ENCODE measurements at places on chromosomes 12 and 14. TPM values are rescaled to one million over a fixed set of nuclear protein-coding genes. Genes with fewer than 3 reads are reported as not detected.

STYK1 gene
- total RNA-seq: 1.8 TPM

- H3K36me3 ChIP-seq: no peaks in the 10 kb centered on the region
- H3K4me1 ChIP-seq: peaks cover 44% of the 10 kb centered on the region
- peak overlapping the region; percentile 1 for H3K27ac ChIP-seq
These were observed 8.6 kb downstream of the GLTP start for GRCh38 chr12:109871668-109872314.

DNA sequence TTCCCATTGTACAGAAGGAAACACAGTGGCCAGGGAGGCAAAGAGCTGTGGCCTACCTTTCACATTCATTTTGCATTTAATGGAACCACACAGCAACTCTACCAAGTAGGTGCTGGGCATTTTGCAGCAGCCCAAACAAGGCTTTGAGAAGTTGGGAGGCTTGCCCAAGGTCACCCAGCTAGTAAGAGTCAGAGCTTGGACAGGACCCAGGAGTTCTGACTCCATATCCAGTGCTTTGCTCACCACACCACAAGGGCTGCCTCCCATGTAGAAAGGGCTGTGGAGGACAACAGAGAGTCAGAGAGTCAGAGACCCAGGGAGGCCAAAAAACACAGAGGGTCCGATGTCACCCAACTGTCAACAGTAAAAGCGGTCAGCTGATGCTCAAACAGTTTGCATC lies 400.2 kb downstream of the BCL11B start:
- DNase-seq: no peak
- H3K27ac ChIP-seq: no peak overlapping the region
- no peaks in the 10 kb centered on the region for H3K27me3 ChIP-seq
- peaks cover 4% of the 10 kb centered on the region for H3K4me1 ChIP-seq

SELPLG gene
- total RNA-seq: 55.4 TPM

All from activated T-cell treated with anti-CD3 and anti-CD28 coated beads, Interleukin-2, amount 50 U/mL, for 72 hours (primary cell).